ENCODE measurements at places on chromosomes 7 and 10. TPM values are rescaled to one million over a fixed set of nuclear protein-coding genes. Genes with fewer than 3 reads are reported as not detected.

Gene EGFR
- polyA plus RNA-seq = 30.7 TPM

Gene EVX1
- polyA plus RNA-seq = not detected

Gene FKBP9
- 219 TPM for polyA plus RNA-seq

DNA sequence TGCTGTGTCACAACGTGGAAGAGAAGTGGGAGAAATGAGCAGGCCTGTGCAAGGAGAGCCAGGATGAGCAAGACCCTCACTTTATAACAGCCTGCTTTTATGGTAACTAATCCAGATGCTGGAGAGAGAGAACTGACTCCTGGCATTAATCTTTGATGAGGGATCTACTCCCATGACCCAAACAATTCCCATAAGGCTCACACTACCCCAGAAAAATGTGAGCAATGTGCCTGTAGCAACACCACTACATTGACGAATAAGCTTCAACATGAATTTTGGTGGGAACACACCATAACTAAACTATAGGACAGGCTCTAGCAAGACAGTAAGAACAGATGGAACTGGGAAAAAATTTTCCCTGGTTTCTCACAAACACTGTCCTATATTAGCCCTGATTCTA is 173.6 kb upstream of the PRSS58 start:
- no peak for DNase-seq
- peaks cover 3% of the 10 kb centered on the region for H3K4me1 ChIP-seq
- H3K27ac ChIP-seq = no peak overlapping the region
- no peak overlapping the region for H3K4me3 ChIP-seq
- H3K36me3 ChIP-seq = no peaks in the 10 kb centered on the region

DNA sequence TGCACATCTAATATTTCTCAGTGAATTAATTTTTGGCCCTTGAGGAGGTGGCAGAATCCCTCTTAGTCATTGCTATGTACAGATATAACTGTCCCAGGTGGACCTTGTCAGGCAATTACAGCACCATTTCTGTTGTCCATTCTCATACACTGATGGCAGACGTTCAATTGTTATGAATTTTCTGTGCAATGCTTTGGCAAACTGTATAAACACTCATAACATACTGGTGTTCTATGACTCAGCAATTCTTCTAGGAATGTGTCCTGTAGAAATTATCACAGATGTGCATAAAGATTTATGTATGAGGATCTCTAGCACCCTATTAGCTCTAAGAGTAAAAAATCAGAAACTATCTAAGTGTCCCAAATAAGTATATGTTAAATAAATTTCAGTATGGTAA is 80.8 kb downstream of the DNAJB9 start:
- no peak overlapping the region for H3K27ac ChIP-seq
- no peak overlapping the region for H3K4me3 ChIP-seq
- H3K36me3 ChIP-seq = no peaks in the 10 kb centered on the region
- H3K27me3 ChIP-seq = no peaks in the 10 kb centered on the region
- no peaks in the 10 kb centered on the region for H3K4me1 ChIP-seq

DNA sequence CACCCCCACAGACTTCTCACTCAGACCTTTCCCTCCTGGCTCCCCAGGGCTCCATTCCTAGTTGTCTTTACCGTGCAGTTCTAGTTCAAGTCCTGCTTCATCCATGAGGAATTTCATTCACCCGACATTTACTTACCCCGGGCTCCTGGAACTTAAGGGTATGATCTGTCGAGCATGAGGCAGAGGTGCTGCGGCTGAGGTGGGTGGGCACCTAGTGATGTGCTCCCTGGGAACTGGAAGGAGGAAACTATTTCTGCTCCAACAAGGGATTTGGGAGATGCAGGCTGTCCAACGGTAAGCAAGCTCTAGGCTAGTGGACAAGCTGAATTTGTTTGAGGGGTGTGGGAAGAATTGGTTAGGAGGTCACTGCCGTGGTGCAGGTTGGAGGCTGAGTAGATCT is 30.2 kb upstream of the AQP1 start:
- no peaks in the 10 kb centered on the region for H3K36me3 ChIP-seq
- H3K4me1 ChIP-seq = no peaks in the 10 kb centered on the region

- no peak for DNase-seq
- H3K4me1 ChIP-seq = peaks cover 38% of the 10 kb centered on the region
- peak overlapping the region; percentile 81 for H3K27ac ChIP-seq
- H3K4me3 ChIP-seq = no peak overlapping the region
Measured at GRCh38 chr7:8254667-8255066, 7.3 kb downstream of the ICA1 start.

- H3K4me1 ChIP-seq = no peaks in the 10 kb centered on the region
- no peak for DNase-seq
- no peaks in the 10 kb centered on the region for H3K36me3 ChIP-seq
- no peak overlapping the region for H3K27ac ChIP-seq
Measured at GRCh38 chr7:7304705-7305450, 122.5 kb downstream of the C1GALT1 start.

GRCh38 chr10:133454204-133454893 is 604 bp downstream of the SCART1 start:
- no peak overlapping the region for H3K4me3 ChIP-seq
- no peak for DNase-seq
- H3K27me3 ChIP-seq = no peaks in the 10 kb centered on the region
- H3K4me1 ChIP-seq = no peaks in the 10 kb centered on the region
- no peaks in the 10 kb centered on the region for H3K36me3 ChIP-seq
- H3K27ac ChIP-seq = no peak overlapping the region

DNA sequence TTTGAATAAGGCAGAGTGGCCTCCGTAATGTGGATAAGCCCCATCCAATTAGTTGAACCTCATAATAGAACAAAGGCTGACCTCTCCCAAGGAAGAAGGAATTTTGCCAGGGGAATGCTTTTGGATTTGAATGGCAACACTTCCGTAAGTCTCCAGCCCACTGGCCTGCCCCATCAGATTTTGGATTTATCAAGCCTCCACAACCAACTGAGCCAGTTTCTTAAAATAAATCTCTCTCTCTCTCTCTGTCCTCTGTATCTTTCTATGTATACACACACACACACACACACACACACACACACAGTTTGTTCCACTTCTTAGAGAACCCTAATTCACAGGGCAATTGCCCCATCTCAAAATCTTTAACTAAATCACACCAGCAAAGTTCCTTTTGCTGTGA is 100.9 kb upstream of the CAV2 start:
- no peak overlapping the region for H3K27ac ChIP-seq
- H3K4me1 ChIP-seq = no peaks in the 10 kb centered on the region
- no peaks in the 10 kb centered on the region for H3K36me3 ChIP-seq
- H3K27me3 ChIP-seq = no peaks in the 10 kb centered on the region
- no peak overlapping the region for H3K4me3 ChIP-seq

- H3K27ac ChIP-seq = no peak overlapping the region
- H3K4me3 ChIP-seq = peak overlapping the region; percentile 65
- H3K27me3 ChIP-seq = peaks cover 21% of the 10 kb centered on the region
- no peaks in the 10 kb centered on the region for H3K36me3 ChIP-seq
- DNase-seq = peak; percentile 99
Measured at GRCh38 chr7:149771720-149772240, 1.6 kb downstream of the ZNF467 start.
